NB4 (cell line): ENCODE measurements at places on chromosomes 2 and 18.

DNA sequence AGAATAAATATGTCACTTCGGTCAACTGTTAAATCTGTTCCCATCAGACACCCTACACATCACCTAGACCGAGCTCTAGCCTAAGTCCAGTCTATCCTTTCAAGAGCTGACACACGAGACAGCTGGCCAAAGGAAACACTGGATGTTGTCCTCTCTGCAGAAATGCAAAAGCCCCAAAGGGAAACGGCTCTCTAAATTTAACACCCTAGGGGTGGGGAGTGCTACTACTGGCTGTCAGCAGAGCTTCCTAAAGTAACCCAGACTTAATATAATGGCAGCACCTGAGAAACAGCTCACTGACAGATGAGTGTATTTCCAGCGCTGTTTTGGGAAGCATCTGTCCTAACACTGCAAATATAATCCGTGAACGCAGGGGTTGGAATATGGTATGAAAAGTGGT lies 55.6 kb downstream of the CHMP3 start:
- no peak for DNase-seq

- DNase-seq: no peak
Observed at GRCh38 chr2:15983496-15983895, 43.1 kb downstream of the MYCN start.

DNA sequence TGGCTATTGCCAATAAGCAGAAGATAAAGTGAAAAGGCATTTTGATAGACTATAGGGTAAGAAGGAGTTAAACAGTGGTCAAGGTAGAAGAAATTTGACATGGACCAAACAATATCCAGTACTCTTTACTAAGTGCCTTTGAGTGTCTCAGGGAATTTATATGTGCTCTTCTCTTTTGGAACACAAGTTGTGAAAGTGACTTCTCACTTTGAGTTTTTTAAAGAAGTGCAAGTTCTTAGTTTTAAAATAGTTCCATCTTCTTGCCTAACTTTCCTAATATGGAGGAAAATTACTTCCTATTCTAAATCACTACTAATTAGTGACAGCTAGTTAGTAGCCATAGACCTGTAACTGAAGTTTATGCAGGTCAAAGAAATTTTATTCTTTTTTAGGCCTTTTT lies 63.4 kb downstream of the AFTPH start:
- DNase-seq: no peak

GRCh38 chr2:15287447-15288184 lies 273.5 kb downstream of the NBAS start:
- no peak for DNase-seq

GRCh38 chr2:117801826-117802225 lies 12.7 kb upstream of the DDX18 start:
- no peak for DNase-seq

DNA sequence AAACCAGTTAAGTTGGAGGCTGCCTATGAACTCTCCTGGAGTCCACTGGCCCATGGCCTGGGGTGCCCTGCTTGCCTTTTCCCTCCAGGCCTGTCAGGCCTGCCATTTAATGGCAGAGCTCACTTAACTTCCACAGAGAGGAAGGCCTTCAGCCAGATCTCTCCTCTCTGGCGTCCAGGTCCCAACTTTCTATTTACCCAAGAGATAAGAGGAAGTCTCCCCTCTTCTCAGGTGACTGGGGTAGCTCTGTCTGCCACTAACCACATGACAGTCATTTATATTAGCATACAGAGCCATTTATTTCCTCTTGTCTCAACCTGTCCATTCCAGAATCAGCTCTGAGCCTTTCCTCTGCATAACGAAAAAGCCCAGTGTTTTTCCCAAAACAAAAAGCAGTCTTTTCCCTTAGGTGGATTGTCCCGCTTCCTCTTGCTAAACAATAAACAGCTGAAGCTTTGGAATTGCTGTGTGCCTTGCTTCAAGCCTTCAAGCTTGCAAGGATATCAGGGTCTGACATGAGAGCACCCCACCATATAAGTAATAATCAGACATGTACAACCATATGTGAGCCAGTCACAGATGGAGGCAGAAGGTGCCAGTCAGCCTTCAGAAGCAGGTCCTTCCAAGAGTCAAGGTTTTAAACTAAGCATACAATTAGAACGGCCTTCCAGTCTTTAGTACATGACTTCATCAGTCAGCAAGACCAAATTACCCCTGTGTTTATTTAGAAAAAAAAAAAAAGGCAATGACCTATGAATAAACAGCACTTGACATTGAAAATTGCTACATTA lies 71.2 kb upstream of the STPG4 start:
- no peak for DNase-seq

DNA sequence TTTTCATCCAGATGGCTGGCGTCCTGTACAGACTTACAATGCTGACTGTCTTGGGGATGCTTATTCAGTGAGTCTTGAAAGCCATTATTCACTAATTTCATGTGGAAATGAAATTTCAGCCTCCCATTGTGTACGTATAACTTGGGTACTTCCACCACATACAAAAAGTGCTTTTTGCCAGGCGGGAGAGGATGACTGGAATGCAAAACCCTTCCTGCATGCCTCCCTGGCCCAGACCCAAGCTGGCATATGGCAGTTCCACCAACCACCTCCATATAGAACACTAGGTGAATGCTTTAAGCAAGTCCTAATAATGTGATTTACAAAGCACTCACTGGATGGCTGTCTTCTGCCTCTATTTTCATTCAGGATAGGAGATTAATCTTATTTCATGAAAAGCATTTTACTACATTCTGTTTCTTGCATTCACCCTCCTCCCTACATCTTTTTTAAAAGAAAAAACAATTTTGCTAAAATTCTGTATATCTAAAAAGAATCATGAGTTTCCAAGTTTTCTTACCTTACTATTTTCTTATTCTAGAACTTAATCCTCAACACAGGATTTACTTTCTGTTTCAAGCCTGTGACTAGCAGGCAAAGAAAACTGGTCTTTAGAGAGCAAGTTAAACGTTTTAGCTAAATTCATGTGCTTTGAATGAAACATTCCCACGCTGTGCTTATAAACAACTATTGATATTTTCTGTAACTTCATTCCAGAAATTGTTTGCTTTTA lies 327.6 kb downstream of the NCKAP5 start:
- DNase-seq: no peak

DNA sequence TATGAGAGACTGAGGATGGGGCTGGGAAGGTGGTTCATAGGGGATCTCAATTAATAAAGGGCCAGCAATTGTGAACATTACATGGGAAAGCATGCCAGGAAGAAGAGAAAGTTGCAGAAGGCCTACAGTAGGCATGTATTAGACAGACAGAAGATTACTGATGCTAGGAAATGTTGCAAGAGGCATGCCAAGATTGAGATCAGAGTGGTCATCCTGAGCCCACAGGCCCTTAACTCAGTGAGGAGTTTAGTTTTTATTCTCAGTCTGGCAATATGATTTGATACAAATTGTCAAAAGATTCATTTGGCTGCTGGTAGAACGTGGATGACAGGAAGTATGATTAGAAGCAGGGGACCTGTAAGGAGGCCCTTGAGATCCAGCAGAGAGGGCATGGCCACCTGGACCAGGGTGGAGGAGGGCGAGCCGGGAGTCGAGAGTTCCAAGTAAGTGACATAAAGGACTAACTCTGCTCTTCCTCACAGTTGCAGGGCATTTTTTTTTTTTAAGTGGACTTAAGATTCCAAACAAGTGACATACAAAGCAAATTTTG lies 54.9 kb downstream of the EPHA4 start:
- no peak for DNase-seq

DNA sequence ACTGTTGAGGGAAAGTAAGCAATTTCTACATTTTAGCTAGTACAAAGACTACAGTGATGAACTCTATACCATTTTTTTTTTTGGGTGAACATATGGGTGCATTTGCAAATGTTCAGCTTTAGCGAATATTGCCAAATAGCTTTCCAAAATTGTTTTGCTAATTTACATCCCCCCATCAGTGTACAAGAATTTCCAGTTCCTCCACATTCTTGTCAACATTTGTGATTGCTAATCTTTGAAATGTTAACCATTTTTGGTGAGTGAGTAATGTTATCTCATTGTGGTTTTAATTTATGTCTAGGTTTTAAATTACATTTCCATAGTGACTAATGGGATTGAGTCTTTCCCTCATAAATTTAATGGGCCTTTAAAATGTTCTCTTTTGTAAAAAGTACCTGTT lies 16.4 kb upstream of the CNRIP1 start:
- DNase-seq: no peak

- DNase-seq: no peak
Observed at GRCh38 chr2:187408926-187409325, 39.1 kb downstream of the CALCRL start.

GRCh38 chr2:204335451-204336058 lies 209.7 kb upstream of the PARD3B start:
- DNase-seq: no peak

- DNase-seq: peak; percentile 79
Observed at GRCh38 chr18:13558124-13558523, 168.2 kb downstream of the FAM210A start.

DNA sequence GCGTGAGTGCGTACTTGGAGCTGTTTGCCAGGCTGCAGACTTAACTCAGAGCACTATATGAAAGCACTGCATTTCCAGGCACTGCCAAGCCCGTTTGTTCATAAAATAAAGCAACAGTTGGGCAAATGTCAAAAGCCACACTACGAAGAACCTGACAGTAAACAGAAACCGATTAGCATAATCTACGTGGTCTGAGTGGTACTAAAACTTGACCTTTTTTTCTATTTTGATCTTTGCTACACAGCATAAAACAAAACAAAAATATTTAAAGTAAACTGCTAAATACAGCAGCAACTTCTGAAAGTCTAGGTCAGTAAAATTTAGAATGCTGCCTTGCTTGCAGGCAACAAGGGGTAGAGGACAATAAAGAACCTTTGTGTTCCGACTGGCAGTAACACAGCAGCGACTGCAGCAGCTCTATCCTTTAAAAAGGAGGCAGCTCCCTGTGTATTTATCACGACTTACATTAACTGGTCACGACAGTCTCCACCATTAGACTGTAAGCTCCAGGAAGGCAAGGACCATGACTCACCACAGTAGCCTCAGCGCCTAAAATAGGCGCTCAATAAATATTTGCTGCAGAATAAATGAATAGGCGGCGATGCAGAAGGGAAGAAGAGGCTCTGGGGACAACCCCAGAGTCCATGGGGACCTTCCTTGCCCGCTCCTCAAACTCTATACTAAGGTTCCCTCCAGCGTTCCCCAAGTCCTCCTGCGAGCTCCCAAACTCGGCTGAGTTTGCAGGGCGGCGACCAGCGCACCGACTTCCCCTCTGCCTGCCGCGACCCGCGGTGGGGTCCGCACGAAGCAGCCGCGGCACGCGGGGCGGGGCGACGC lies 902 bp downstream of the SS18 start:
- peak; percentile 34 for DNase-seq

DNA sequence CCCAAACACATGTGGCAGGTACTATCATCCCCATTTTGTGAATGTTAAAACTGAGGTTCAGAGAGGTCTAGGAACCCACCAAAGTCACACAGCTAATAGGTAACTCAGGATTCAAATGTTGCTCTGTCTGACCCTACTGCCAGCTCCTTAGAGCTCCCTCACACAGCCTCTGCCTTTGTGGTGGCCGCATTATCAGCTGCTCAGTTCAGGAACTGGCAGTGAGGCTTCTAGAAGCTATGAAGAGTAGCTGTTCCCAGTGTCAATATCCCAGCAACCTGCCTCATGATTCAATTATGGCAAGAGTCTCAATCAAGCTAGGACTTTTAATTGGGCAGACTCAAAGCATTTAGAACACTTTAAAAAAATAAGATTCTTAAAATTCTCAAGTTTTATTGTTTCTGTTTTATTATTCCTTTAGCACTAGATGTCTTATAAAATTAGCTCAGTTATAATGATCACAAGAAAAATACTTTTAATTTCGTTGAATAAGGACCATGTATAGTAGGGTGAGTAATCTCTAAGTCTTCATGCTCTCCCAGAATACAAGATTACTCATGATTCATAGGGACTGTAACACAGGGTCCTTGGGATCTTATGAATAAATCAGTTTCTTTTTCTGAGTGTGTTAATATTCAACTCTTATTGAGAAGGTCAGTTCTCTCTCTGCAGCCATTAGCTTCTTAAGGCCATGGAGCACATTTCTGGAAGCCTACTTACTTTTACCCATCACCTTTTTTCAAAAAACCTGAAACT lies 342.7 kb downstream of the RND3 start:
- no peak for DNase-seq

- no peak for DNase-seq
Observed at GRCh38 chr2:215797676-215798075, 215.7 kb downstream of the MREG start.

- no peak for DNase-seq
Observed at GRCh38 chr2:227607941-227608340, 6.7 kb downstream of the SCYGR3 start.

- DNase-seq: no peak
Observed at GRCh38 chr2:174728096-174728495, 36.2 kb downstream of the CHRNA1 start.

DNA sequence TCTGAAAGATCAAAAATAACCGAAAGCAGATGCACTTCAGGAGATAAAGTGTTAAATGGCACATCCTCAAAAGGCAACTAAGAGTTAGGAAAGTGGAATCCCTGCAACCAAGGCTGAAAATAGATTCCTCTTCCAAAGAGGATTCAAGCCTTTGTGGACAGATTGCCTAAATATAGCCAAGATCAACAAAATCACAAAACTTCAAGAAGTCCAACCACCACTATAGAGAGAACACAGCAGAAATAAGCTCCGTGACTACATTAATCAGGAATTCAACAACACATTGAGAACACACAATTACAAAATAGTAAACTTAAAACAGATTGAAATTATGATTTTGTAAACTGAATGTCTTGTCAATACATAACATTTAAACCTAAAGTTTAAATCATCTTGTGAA lies 165.7 kb downstream of the LNPK start:
- no peak for DNase-seq

GRCh38 chr18:78792094-78792493 lies 187.5 kb upstream of the SALL3 start:
- no peak for DNase-seq

GRCh38 chr2:15825276-15825980 lies 114.9 kb upstream of the MYCN start:
- DNase-seq: no peak

DNA sequence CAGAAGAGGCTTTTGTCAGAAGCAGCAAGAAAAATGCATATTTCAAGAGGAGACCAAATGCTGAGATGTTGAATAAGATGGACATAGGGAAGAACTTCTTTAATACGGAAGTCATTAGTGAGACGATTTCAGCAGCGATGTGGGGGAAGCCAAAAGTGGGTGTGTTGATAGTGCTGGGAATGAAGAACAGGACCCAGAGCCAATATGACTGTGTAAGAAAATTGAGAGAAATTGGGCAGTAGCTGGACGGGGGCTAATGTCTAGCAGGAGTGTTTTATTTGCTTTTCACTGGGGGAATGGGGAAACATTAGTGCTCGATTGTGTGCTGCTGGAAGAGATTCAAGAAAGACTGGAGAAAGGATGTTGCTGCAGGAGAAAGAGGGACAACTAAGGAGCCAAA lies 788.7 kb upstream of the KLHL29 start:
- no peak for DNase-seq

DNA sequence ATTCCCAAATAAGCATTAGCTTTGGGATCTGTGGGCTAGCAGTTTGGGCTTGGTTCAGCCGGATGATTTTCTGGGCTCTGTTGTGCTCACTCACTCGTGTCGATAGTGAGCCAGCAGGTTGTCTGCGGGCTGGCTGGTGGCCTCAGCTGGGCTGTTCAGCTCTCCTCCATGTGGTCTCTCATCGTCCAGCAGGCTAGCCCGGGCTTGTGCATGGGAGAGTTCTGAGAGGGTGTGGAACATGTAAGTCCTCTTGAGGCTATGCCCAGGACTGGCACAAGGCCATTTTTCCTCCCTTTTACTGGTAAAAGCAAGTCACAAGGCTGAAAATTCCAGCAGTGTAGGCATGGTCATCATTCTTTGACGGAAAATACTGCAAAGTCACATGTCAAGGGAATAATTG lies 38.5 kb downstream of the NTSR2 start:
- DNase-seq: no peak
